ENCODE measurements at places on chromosomes 7 and 10.

- DNase-seq: no peak
Measured at GRCh38 chr7:103813970-103814369, 175.5 kb downstream of the RELN start.

DNA sequence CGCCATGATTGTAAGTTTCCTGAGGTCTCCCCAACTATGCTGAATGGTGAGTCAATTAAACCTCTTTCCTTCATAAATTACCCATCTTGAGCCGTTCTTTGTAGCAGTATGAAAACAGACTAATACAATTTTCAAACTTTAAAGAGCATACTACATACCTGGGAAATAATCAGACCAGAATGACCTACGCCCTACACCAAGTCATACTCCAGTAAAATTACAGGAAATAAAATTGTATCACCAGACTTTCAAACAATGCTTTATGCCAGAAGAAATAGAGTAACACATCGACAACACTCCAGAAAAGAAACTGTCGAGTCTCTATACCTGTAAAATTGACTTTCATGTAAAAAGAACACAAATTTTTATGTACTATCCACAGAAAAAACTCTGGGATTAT lies 18.7 kb downstream of the RSU1 start:
- DNase-seq: no peak

DNA sequence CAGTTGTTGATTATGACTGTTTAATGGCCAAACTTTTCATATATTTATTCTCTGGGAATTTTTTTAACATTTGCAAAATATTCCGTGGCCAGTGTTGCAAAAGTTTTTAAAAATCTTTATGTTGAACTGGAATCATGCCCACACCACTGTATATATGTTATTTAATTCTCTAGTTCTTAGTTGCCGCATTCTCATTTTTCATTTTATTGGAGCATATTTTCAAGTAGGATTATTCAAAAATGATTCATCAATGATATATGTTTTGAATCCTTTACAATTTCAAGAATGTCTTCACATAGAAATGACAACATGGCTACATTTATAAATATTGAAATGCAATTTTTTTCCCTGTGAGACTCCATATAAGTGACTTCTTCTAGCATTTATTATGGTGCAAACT lies 188.6 kb upstream of the LRRTM3 start:
- no peak for DNase-seq

DNA sequence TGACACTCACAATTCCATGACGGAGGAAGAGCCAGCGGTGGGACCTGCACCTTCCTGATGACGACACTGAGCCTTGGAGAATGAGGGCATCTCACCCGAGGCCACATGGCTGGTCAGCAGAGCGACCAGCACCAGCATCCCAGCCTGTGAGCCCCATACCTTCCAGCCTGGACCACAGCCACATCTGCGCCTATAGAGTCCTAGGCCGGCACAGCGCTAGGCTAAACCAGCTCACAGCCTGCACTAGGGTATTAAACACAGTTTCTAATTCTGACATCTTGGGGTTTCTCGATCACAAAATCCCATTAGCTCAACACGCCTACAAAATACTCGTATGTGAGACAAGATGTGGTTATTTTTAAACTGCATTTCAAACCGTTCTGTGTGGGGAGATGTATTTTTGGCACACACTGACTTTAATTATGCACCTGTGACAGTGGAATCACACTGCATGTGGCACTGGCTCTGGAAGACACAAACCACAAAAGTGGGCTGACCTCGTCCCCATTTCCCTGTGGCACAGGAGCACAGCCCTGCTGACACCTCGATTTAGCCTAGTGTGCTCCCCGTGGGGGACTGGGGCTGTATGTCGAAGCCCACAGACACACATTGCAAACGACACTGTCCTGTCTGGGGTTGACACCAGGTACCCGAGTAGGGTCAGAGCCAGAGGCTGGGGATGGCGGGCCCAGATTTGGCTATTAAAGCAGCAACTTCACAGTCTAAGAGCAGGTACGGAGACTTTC lies 32.5 kb downstream of the CPXM2 start:
- no peak for DNase-seq

GRCh38 chr7:158004123-158004490 lies 583.5 kb downstream of the PTPRN2 start:
- DNase-seq: no peak
